Immature natural killer cell (primary cell): ENCODE measurements at places on chromosomes 1 and 21.

GRCh38 chr1:202081992-202082391 is 40.7 kb upstream of the GPR37L1 start:
- DNase-seq: no peak

DNA sequence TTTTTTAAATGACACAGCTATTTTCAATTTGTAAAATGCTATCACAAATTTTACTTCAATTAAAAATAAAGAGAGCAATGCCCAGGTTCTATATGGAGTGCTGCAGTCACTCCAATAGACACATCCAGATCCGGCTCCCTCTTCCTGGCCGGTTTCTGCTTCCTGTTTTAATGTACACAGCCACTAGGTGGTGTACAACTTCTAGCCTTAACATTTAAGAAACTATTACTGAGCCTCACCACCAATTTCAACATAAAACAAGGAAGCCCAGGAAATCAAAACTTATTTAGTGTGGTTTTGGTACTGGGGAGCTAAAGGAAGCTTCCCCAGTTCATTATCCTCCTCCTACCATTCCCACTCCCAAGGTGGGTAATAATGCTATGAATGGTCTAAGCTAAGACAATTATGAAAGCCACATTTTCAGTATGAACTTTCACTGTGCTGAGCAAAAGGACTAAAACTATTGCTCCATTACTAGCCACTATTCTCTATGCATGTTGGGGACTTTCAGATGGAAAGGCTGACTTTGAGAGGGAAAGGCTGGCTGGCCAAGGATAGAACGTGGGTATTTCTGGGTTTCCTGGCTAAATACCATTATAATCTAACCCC is 25.5 kb upstream of the MTMR11 start:
- peak; percentile 56 for DNase-seq

- no peak for DNase-seq
These were observed 5.5 kb upstream of the TEDDM1 start for GRCh38 chr1:182406012-182406411.

GRCh38 chr1:204390751-204391466 is 20.7 kb downstream of the PPP1R15B start:
- no peak for DNase-seq

DNA sequence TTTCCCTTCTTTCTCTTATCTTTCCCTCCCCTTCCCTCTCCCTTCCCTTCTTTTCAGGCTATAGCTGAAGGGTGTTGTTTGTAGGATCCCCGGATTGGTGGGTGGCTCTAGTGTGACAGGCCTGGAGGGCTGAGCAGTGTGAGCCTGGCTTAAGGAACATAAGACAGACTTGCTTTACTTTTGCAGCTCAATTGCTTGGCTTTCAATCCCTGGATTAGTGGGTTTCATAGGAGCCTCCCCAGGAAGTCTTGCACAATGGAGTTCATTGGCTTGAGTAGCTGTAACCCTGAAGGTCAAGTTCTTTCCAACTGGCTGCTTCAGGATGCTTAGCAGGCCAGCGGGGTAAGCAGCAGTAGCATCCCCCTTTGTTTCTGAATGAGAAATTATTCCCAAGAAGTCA is 126.7 kb downstream of the CAMTA1 start:
- DNase-seq: no peak

DNA sequence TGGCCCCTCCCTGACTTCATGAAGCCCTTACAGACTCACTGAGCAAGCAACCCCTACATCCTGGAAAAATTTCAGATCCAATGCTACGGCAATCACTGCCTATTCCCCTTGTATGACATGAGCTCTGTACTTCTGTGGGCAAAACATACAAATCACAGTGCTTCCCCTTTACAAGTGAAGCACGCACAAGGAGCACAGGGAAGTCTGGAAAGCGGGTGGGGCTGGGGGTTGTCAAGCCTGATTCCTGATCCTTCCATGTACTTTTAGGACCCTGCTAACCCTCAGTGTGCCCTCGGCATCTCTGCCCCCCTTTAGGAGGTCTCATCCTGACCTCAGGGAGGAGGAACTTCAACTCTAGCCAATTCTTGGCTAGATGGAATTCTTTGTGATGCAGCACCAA is 405.7 kb upstream of the POU3F1 start:
- DNase-seq: no peak

DNA sequence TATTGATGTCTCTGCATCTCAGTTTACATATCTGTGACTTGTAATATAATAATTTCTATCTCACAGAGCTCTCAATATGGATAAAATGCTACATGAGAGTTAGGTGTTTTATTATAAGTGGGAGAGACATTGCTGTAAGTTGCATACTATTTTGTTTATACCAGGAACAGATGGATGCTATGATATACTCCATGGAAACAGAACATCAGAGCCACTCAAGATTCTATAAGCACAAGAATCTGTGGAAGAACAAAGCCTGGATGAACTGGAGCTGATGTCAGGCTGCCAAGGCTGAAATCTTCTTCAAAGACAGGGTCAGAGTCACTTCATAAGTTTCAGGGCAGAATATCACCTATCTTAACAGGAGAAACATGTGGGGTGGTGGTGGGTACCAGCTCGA is 30.2 kb downstream of the DUSP10 start:
- DNase-seq: no peak

DNA sequence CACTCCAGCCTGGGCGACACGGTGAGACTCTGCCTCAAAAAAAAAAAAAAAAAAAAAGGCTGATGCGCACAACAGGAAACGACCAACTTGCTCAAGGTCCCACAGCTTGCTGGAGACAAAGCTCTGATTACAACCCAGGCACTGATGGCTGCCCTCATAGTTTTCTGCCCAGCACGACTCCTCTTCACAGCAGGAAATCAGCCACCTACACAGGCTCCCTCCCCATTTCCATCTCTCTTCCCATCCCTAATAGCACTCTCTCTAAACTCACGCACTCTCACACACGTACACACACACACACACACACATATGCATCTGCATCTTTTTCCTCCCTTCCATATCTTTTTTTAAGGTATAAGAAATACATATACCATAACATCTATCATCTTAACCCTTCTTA is 153.5 kb upstream of the SOD1 start:
- DNase-seq: no peak

- no peak for DNase-seq
These were observed at the start of gene PLA2G2A for GRCh38 chr1:19979494-19979977. Gene PLA2G2A (minus strand): TSS chr1:19979618. CDS start chr1:19978773, 845 bp downstream.

DNA sequence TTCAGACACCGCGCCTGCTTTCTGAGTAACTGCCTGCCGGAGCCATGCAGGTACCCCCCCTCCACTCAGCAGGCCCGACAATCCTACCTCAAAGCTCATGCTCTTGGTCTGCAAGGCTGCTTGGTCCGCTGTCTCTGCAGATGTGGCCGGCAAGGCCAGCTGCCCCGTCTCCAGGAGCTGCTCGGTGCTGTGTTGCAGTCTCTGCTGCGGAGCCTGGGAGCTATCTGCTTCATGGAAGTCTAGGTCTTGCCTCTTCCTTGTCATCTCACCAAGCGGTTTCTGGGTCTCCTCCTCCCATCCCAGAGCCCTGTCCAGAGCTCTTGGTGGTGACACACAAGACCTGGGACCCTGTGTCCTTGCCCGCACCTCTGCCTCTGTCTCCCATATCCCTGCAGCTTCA is 24.0 kb upstream of the GNPAT start:
- no peak for DNase-seq

- no peak for DNase-seq
These were observed 600.5 kb downstream of the USP25 start for GRCh38 chr21:16330082-16330907.

GRCh38 chr1:192108161-192108560 is 50.1 kb upstream of the RGS18 start:
- no peak for DNase-seq

DNA sequence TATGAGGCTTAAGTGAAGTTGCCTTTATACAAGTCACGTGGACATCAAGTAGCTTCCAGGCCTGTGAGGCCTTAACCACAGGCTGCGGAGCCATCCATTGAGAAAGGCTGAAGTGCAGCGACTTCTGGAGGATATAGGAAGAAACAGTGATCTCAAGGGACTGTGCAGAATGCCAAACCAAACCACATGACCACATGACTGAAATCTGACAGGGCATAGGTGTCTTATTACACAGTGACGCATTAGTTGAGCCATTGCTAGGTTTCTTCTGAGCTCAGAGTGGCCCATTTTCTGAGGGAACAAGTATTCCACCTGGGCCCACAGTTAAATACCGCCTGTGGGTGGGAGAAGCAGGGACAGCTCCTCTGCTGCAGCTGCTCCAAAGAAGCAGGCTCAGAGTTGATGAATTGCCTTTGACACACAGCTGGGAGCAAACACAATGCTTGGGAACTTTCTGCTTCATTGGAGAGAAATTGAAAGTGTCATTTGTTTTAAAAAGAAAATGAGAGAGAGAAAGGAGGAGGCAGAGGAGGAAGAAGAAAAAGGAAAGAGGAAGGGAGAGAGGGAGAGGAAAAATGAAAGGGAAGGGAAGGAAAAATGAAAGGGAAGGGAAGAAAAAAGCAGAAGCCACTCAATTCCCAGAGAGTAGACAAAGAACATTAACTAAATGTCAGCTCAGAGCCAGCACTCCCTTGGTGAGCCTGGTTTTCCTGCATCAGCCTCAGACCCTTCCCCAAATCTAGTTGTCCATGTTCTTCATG is 94.4 kb downstream of the COLGALT2 start:
- no peak for DNase-seq

GRCh38 chr21:14955936-14956520 is 108.8 kb downstream of the NRIP1 start:
- DNase-seq: no peak

DNA sequence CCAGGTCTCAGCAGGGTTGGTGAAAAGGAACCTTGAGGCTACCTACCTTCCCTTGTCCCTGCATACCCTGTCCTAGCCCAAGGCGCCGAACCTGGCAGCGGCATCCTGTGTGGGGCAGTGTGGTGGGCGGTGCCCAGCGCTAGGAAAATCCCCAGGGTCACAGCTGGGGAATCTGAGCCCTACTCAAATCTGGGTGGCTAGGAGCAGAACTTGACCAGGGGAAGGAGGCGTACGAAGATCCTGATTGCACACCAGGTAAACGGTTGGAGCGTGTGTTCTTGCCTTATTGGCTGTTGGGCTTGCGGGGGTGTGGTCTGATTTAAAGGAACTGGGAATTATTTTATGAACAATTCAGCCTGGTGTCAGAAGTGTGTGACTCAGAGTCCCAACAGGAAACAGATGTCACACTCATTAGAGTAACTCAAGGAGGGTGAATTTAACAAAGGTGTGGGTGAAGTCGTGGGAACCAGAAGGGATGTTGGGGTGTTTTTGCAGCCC is 118.6 kb downstream of the LRIG2 start:
- DNase-seq: no peak

DNA sequence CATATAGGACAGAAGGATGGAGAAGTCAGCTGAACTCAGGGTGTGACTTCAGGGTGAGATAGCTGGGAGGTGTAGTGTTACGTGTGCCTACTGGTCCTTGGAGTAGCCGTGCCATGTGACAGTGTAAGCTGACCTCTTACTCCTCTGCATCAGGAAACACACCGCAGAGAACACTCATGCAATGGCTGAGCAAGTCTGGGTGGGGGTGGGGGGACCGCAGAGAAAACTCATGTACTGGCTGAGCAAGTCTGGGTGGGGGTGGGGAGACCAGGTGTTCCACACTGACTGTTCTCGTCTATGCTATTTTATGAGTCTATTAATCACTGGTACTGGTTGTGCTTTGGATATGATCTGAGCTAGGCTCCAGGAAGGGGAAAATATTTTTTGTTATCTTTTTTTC is 233.1 kb downstream of the PAPPA2 start:
- DNase-seq: no peak

GRCh38 chr1:37558411-37558810 is 1.7 kb downstream of the DNALI1 start:
- DNase-seq: no peak

DNA sequence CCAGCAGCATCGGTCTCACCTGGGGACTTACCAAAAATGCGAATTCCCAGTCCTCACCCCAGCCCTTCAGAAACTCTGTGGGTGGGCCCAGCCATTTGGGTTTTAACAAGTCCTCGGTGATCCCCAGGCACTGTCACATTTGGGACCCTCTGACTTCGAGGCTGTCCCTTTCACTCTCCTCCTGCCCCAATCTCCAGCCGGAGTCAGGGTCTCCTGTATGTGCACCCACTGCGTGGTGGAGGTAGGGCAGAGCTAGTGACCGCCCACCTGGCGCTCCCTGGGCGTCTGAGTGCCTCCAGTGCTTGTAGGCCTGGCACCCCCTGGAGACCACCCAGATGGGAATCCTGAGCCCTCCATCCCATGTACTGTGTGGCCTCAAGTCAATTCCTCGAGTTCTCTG is 31.1 kb downstream of the EPHA8 start:
- no peak for DNase-seq

- DNase-seq: no peak
These were observed 7.1 kb downstream of the FOXO6 start for GRCh38 chr1:41368366-41368765.

- no peak for DNase-seq
These were observed 150.1 kb downstream of the KCNJ6 start for GRCh38 chr21:37766129-37766528.

DNA sequence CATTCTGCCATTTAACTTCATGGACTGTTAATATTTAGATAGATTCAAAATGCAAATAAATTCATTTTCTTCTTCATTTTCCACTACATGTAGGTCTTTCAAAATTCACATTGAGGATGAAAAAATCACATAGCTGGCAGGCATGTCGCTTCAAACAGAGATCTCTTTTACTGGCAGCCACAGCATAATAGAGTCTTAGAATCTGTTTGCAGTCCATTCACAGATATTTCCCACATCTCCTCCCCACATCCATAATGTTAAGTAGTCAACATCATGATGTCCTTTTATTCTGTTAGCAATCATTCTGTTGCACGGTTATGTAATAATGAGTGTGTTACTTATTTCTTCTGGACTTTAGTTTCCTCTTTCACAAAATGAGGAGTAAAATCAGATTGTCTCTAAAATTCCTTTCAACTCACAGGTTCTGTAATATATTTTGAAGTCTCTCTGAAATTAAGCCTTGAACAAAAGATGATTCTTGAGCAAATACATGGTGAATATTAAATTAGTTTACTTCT is 257.5 kb upstream of the SNX7 start:
- DNase-seq: no peak
